Frontal cortex (tissue), 4 donors: ENCODE measurements at places on chromosomes 11 and 22. TPM values are rescaled to one million over a fixed set of nuclear protein-coding genes. Genes with fewer than 3 reads are reported as not detected.
A peak's percentile ranks its signal among the peaks of the same experiment; 100 is the strongest.

DNA sequence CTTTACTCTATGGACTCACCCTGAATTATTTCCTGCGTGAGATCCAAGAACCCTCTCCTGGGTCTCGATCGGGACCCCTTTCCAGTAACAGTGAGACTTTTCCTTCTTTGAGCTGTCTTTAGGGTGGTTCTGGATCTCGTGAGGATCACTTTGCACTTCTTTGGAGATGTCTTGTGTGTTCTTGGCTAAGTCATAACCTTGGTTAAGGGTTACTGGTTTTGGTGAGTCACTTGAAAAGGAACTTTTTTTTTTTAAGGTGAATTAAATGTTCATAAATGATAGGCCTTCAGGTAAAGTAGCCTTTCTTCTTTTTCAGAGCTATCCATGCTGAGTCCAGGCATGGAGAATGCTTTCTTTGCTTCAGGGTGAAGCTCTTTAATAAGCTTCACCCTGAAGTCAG lies 19.4 kb upstream of the GSTP1 start:
- DNase-seq: no peak

- DNase-seq: no peak
Measured at GRCh38 chr11:132094598-132094997, 724.2 kb downstream of the NTM start.

DNA sequence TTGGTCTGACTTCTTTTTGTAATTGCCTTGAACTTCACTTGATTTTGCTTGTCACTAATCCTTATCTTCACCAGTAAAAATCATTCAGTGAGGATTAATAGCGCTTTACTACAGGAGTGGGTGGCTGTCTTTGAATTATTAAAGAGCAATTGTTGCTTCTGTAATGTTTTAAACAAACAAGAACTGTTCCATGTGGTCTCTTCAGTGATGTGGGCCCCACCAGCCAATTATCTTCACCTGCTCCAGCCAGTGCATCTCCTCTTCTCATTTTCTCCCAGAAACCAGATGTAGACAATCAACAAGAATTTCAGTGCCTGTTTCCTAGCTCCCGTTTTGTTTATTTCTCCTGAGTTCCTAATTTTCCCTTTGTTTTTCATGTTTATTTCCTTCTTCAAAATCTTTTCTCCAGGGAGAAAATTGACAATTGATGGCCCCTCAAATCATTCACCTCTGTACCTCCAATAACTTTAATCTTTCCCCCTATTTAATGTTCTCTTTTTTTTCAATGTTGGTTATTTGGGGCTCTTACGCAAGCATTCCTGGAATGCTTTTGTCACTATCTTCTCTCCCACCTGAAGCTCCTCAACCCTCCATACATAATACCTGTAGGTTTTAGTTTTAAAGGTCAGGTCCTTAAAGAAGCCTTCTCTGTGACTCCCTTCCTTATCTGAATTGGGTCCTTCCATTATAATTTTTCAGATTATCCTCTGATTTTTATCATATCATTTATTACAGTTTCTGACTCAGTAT lies 115.1 kb downstream of the ARFGAP2 start:
- no peak for DNase-seq

DNA sequence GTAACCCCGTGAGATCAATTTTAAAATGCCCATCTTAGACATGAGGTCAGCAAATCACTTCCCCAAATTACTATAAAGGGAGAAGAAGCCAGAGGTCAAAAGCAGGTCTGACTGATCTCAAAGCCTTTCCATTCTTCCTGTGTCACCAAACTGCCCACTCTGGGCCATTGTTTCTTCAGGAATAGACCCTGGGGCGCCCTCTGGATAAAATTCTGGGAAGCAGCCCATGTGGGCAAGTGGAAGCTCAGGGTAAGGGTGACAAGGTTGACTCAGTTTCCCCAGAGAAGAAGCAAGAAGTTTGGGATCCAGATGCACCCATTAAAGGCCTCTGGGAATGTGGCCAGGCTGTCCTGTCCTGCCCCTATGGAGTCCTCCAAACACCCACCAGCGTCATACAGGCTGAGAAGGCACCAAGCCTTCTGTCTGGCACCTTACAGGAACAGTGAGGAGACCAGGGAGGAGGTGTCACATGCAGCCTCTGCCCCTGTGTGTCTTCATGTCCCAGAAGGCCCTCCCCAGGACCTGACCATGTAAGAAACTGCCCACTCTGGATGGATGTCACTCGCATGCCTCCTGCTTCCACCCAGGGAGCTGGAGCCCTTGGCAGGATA lies 50.1 kb downstream of the CHST1 start:
- DNase-seq: no peak

DNA sequence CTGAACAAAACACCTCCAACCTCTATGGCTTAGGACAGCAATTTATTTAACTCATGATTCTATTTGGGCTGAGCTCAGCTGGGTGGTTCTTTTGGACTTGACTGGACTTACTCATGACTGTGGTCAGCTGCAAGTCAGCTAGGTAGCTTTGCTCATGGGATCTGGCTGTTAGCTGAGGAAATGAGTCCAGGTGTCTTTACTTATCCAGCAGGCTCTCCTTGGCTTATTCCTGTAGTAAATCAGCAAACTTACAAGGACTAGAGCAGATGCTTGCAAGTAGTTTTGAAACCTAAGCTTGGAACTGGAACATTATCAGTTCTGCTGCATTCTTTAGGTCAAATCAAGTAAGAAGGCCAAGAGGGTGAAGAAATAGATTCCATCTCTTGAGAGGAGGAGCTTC lies 8.0 kb upstream of the HIKESHI start:
- DNase-seq: no peak

- peak; percentile 9 for DNase-seq
Measured at GRCh38 chr22:35835998-35836691, 118.5 kb downstream of the APOL5 start.

- DNase-seq: no peak
Measured at GRCh38 chr22:49734882-49735281, 92.8 kb downstream of the BRD1 start.

- peak; percentile 51 for DNase-seq
Measured at GRCh38 chr11:16604794-16605388, 133.6 kb upstream of the C11orf58 start.

GRCh38 chr11:107928767-107929507 lies 689 bp downstream of the RAB39A start:
- no peak for DNase-seq

GRCh38 chr11:14357881-14358728 lies 878 bp downstream of the RRAS2 start:
- peak; percentile 34 for DNase-seq

- no peak for DNase-seq
Measured at GRCh38 chr11:67465189-67465510, 3.9 kb downstream of the TMEM134 start.

DNA sequence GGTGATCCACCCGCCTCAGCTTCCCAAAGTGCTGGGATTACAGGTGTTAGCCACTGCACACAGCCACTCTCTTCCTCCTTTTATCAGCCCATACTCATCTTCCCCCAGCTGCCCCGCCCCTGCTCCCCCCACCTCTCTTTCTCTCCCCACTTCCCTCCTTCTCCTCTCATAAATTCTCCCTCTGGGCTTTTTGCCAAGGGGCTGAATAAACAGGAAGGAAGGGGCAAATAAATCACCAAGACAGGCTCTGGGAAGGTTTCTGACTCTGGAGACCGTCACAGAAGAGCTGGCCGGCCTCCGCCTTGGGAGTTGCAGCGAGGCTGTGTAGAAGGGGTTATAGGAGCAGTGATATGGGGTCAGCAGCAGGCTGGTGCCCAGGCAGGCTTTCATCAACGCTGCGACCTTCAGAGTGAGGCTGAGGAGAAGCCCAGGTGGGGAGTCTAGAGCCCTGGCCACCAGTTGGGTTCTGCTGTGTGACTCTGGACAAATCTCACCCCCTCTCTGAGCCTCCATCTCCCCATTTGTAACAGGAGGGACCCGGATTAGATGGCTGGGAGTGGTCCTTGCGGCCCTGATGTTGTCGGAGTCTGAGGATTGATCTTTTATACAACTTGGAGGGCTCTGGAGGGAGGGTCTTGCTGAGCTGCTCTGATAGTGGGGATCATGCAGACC lies 62.6 kb upstream of the RASD2 start:
- DNase-seq: no peak

DNA sequence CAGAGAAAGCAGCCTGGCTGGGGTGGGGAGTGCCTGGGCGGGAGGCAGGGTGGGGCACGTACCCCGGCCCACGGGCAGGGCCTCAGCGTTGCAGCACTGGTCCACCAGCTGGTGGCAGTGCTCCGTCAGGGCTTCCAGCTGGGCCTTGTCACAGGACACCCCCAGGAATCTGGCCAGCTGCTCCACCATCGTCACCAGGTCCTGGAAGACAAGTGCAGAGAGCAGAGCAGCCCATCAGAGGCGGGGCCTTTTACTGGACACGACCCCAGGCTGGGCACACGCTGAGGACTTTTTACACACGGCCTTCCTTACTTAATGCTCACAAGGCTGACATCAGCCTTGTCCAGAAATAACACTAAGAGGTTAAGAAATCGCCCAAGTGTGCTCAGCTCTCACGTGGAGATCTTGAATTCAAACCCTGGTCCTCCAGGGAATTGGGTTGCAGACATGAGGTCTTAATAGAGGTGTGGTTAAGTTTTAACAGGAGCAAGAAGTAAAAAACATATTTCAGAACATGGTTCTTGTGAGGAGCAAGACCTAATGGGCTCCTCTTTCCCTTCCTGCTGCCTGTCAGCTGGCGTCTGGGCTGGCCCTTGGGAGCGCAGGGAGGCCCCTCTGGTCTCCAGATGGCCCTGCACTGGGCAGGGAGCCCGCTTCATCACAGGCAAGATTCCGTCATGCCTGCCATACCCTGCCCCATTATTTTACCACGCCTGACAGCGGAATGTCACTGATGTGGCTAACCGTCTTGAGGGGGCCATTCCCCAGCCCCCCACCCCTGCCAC lies 17.1 kb upstream of the EFCAB6 start:
- no peak for DNase-seq

- no peak for DNase-seq
Measured at GRCh38 chr11:31303644-31304180, 65.8 kb downstream of the DCDC1 start.

DNA sequence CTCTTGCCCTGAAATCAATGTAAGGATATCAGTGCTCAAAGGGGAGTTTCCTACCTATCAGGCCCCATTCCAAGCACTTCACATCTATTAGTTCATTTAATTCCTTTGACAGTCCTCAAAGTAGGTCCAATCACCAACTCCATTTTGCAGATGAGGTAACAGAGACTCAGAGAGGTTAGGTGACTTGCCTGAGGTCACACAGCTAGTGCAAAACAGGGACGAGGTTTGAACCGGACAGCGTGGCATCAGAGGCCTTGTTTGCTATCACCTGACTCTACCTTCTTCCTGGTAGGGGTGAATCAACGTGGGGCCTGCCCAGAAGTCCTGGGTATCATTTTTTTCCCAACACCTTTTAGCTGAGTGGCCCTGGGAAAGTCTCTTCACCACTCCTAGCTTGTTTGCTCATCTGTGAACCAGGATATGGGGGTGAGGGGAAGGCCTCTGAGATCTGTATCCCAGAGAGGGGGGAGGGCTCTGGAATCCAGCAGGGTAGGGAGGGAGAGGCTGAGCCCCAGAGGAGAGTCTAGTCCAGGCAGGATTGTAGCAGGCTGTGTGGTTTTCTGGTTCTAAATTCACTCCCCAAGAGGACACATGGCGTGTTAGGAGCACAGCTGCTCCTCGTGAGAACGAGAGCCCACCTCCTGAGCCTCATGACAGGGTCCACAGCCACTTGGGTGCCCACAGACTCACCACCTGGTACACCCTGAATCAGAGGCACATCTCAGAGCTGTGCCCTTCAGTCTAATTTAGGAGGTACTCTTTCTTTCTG lies 174.7 kb downstream of the MN1 start:
- no peak for DNase-seq

DNA sequence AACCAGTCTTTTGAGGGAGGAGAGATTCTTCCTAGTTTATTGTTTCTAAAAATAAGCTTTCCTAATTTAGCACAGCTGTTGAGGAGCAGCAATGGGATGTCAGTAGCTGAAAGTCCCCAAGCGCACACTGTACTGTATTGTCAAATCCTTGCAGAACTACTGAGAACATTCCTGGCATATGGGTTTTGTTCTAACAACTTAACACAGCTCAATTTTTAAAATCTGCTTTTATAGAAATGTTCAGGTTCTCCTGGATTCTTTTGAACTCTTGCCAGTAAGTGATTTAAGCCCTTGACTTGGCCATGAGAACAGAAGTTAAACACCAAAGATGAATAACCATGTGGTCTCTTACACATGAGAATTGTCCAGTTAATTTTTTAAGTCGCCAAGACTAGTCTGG lies 218.6 kb downstream of the FAT3 start:
- DNase-seq: peak; percentile 2

- no peak for DNase-seq
Measured at GRCh38 chr11:47212938-47213337, 1.8 kb upstream of the DDB2 start.

- DNase-seq: no peak
Measured at GRCh38 chr11:94417386-94417987, 16.3 kb upstream of the GPR83 start.

GRCh38 chr11:77401486-77402217 lies 72.2 kb downstream of the PAK1 start:
- no peak for DNase-seq

DNA sequence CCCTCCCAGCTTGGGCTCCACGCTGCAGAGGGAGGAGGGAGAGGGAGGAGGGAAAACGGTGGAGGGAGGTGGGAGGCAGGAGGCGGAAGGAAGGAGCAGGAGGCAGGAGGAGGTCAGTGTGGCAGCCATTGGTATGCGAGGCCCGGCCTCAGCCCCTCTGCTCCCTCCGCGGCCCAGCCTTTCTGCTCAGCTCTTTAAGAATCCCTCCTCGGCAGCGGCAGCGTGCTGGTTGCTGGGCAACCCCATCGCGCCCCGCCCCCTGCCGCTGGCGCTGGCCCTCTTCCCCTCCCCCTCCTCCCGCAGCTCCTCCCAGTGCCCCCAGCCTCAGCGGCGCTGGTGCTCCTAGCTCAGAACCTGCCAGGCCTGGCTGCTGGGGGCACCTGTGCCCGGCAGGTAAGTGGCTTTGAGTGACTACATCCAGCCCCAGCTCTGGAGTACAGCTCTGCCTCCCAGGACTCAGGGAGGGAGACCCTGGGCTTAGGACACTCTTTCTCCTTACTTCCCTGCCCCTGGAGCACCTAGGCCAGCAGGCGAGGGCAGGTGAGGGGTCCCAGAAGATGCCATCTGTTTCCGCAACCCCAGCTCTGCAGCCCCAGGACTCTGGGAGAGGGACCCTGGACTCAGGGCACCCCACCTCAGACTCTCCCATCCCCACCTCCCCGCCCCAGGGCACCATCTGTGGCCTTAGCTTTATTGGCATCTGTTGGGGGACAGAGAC lies 7.2 kb upstream of the FLRT1 start:
- DNase-seq: no peak

- DNase-seq: no peak
Measured at GRCh38 chr22:29517215-29517908, 36.2 kb downstream of the THOC5 start.

Gene TMEM134
- total RNA-seq: 17.5 TPM

Gene GGT5
- total RNA-seq: 0.41 TPM

Gene FGF4
- not detected for total RNA-seq

Gene IL17REL
- total RNA-seq: under 0.01 TPM

Gene ROM1
- 1.2 TPM for total RNA-seq

Gene DMC1
- 4.5 TPM for total RNA-seq

Gene PTPN5
- 36.7 TPM for total RNA-seq

Gene OR2AG2
- total RNA-seq: 0.41 TPM

Gene P4HA3
- 0.41 TPM for total RNA-seq

Gene THY1
- total RNA-seq: 15.1 TPM

Gene CATSPER1
- total RNA-seq: not detected

Gene MRGPRX4
- not detected for total RNA-seq

Gene GTSE1
- 1.6 TPM for total RNA-seq

Gene OR5B21
- total RNA-seq: not detected

Gene HEPN1
- not detected for total RNA-seq

Gene ACER3
- total RNA-seq: 14.7 TPM

Gene MYRF
- 0.82 TPM for total RNA-seq
